ENCODE measurements at places on chromosomes 4 and X.

DNA sequence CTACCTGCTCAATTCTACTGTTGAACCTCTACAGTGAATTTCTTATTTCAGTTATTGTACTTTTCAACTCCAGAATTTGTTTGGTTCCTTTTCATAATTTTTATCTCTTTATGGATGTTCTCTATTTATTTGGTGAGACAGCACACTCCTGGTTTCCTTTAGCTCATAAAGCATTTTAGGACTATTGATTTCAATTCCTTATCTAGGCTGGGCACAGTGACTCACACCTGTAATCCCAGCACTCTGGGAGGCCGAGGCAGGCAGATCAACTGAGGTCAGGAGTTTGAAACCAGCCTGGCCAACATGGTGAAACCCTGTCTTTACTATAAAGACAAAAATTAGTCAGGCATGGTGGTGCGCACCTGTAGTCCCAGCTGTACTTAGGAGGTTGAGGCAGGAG is 57.7 kb downstream of the THOC2 start:
- DNase-seq: no peak

DNA sequence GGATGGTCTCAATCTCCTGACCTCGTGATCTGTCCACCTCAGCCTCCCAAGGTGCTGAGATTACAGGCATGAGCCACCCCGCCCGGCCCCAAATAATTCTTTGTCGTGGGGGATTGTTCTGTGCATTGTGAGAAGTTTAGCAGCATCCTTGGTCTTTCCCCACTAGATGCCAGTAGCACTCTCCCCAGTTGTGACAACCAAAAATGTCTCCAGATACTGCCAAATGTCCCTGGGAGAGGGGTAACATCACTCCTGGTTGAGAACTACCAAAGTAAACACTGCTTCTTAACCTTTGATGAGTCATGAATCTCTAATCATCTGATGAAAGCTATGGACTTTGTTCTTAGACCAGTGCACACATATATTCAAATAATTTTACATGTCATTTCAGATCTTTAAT is 90.7 kb upstream of the BRS3 start:
- DNase-seq: peak; percentile 38

DNA sequence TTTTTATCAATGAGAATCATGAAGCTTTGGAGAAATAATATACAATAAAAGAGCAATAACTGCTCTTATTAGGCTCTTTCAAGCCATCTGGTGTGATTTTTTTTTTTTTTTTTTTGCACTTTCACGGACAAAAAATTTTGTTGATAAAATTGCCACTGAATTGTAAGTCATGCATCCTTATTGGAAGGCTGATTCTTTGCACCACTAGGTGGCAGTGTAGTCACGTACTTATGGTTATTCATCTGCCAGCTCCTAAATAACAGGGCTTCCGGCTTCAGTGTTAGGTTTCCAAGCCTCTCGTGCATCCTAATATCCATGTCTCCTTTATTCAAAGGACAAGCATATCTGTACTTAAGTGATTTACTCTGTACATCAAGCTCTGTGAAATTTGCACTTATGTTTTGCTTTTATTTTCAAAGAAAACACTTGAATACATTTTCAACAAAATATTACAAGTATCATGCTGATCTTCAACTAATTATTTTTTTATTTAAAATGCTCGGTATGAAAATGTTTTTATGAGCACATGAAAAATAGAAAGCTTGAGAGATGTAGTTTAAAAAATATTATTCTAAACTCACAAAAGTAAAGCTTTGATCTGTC is 1578.3 kb upstream of the TENM3 start:
- DNase-seq: peak; percentile 91

DNA sequence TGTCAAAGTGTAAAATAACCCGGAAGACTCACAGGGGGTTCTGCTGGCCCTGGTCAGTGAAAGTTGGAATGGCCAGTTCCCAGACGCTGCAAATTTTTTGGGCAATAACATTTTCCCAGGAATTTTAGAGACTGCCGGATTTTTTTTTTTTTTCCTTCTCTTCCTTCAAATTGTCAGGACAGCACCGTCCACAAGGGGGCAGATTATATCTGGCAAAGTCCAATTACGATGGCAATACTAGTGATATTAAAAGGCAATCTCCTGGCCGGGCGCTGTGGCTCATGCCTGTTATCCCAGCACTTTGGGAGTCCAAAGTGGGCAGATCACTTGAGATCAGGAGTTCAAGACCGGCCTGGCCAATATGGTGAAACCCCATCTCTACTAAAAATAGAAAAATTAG is 20.5 kb downstream of the SLC25A5 start:
- peak; percentile 72 for DNase-seq

GRCh38 chrX:136431625-136432024 is 56.1 kb upstream of the BRS3 start:
- no peak for DNase-seq

- no peak for DNase-seq
Observed at GRCh38 chrX:79366873-79367749, at the start of gene ITM2A. Gene ITM2A (minus strand): TSS chrX:79367334. CDS start chrX:79367215, 119 bp downstream.

DNA sequence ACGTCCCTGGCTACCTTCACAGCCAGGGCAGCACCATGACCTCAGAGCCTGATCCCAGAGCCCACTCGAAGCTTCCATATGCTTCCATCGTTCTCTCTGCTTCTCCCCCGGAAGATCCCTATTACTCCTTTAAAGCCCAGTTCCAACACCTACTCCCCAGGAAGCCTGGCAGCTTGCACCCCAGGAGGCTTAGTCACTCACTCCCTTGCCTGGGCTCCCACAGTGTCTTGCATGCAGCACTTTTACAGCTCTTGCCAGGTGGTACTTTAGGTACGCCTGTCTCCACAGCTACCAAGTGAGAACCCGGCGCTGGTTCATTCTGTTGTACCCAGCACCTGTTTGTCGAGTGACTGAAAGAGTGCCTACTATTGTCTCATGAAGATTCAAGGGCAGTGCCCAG is 24.5 kb upstream of the MAMLD1 start:
- peak; percentile 14 for DNase-seq

GRCh38 chr4:186889876-186890643 is 166.4 kb upstream of the FAT1 start:
- no peak for DNase-seq

DNA sequence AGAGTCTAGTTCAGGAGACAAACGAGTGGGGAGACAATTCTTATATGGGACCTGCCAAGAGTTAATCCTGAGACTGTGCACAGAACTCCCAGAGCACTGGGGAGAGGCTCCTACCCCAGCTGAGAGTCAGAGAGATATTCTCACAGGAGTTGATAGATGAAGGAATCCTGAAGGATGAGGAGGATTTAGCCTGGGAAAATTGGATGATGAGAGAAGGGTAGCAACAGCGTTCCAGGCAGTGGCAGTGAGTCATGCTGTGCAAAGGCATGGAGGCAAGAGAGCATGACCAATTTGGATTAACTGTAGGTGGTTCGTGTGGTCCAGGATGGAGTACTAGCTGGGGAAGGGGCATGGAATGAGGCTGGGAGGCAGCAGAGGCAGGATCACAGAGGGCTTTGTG is 318.6 kb downstream of the LDB2 start:
- DNase-seq: peak; percentile 24

GRCh38 chr4:180811556-180811955 is 1431.6 kb upstream of the TENM3 start:
- no peak for DNase-seq

- DNase-seq: peak; percentile 86
Observed at GRCh38 chr4:24067367-24068193, 177.7 kb upstream of the PPARGC1A start.

- no peak for DNase-seq
Observed at GRCh38 chr4:176261481-176261880, 7.5 kb downstream of the ASB5 start.

DNA sequence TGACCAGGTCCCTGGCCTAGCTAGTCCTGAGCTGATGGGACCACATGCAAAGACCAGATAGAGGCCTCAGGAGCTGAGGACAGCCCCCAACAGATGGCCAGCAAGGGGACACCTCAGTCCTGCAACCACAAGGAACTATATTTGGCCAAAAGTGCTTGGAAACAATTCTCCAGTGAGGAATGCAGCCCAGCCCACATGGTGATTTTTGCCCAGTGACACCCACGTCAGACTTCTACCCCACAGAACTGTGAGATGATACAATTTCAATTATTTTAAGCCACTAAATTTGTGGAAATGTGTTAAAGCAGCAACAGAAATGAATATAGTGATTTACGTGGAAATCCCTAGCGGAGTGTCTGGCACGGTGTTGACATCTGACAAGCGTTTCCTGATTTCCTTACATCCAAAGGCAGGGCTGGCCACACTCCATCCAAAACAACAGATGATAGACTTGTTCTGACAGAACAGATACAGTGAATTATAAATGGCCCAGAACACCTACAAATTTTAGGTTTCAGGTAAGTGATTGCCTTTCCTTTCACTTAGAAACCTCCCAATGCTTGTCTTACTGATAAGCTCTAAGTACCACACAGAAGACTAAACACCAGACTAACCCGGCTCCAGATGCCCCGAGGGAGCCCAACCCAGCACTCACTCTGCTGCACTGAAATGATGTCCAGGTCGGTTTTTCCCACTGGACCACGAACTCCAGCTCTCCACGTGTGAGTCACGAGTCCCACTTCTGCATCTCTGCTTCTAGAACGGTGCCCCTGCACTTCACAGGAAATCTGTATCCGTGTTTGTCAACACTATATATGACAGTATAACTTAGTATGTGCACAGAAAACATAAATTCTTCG is 5.8 kb downstream of the AFAP1 start:
- peak; percentile 38 for DNase-seq

GRCh38 chrX:40996886-40997530 is 88.2 kb upstream of the USP9X start:
- peak; percentile 57 for DNase-seq

DNA sequence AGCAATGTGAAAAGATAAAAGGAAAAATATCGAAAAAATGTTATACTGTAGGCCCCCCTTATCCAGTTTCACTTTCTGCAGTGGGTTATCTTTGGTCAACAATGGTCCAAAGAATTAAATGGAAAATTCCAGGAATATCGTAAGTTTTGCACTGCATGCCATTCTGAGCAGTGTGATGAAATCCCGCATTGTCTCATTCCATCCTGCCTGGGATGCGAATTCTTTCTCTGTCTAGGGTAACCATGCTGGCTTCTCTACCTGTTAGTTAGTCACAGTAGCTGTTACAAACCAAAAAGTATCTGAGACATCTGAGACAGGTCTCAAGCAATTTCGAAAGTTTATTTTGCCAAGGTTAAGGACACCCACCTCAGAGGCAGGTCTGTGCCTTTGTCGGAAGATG is 170.3 kb downstream of the COX18 start:
- no peak for DNase-seq

DNA sequence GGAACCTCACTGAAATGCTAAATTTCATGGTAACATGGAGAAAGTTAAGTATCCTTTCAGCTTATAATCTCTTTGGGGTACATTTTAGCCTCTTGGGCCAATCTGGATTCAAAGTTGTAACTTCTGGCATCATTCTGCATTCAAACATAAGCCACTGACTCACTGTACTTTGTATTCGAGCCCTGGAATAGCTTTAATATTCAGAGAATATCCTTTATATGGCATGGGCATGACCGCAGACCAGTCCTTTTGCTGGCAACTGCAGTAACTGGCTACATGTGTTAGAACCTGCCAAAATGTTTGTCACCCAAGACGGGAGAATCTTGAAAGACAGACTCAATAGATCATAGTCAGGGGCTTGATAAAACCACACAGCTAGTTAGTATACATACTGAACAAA is 3.3 kb downstream of the GASK1B start:
- DNase-seq: no peak

GRCh38 chr4:84263415-84263814 is 235.7 kb downstream of the NKX6-1 start:
- DNase-seq: no peak

DNA sequence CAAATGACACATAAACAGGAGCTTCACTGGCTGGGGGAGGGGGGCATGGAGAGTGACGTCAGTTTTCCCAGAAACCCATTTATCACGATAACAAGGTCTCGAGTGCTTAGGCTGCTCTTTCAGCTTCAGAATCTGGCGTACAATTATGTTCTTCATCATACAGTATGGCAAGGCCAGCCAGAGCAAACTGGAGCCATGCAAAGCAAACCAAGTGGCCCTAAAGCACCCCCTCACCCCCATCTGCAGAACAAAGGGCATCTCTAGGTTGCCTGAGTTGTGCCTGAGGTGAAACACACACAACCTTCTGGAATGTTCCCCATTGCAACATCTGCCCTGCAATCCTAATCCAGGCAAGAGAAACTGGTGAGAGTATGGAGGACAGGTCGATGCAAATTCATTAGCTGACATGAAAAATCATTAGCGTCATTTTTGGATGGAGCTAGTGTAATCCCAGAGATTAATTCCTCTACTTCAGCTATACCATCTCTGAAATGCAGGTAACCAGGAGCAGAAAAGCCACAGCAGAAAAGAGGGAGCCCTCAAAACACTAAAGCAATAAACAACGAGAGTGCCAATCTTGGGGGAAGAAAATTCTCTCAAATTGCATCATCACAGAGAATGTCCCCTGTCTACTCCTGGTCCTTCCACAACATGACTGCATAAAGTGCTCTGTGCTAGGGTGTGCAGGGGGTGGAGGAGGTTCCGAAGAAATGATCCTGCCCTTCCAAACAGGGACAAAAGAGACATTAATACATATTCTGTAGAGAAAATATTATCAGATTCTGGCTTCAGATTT is 1.8 kb downstream of the SEPTIN6 start:
- DNase-seq: peak; percentile 35

- peak; percentile 94 for DNase-seq
Observed at GRCh38 chr4:8191136-8191747, 7.8 kb upstream of the SH3TC1 start.

DNA sequence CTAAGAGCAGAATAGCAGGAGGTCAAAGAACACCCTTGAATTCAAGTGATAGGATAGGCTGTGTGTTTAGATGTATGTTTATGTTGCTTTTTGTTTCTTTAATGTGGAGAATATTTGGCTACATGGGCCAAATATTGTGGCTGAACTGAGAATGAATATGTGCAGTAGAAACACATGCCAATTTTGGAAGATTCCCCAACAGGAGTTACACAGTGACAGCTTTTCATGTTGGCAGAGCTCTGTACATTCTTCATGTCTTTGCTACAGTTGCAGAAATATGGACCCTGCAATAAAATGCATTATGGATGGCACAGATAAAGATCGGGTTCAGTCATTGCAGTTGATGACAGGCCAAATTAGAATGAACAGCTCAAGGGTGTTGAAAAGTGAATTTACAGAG is 82.8 kb upstream of the SLC4A4 start:
- no peak for DNase-seq

DNA sequence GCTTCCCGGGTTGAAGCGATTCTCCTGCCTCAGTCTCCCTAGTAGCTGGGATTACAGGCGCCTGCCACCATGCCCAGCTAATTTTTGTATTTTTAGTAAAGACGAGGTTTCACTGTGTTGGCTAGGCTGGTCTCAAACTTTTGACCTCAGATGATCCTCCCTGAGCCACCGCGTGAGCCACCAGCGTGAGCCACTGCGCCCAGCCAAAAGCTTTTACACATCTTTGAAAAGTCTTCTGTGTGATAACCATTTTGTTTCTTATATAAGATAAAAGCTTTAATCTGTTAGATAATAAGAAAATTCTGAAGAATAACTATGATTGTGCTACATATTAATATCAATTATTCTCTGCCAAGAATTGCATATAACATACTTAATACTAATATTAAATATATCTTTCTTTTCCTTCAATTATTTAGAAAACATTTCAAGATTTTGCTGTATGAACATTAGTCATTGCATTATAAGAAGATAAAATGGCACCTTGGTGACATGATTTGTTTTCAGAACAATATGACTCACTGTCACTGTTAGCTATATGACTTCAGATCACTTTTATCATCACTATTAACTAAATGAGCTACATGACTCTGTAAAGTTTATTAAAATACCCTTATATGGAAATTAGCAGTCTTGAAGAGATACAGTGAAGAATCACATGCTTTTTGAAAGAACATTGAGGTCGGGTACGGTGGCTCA is 33.4 kb downstream of the RUFY3 start:
- DNase-seq: no peak

Data from MCF 10A (cell line).